AG10803 (cell line): ENCODE measurements at places on chromosomes 5 and 9.

DNA sequence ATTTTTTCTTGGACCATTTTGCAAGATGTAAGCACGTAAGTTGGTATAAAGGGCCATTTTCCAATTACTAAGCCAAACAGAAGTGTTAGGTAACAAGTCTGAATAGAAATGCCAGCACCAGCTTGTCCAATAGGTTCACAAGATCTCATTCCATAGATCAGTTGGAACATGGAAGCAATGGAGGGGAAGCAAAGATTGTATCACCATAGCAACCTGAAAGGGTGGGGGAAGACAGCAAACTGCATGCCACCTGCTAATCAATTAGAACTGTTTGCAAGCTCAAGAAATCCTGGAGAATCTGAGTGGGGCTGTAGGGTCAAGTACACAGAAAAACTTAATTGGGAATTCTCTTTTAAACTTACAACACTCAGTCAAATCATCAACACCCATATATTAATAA lies 264.9 kb upstream of the EFNA5 start:
- no peak for DNase-seq

GRCh38 chr5:9251379-9251980 lies 294.4 kb downstream of the SEMA5A start:
- DNase-seq: peak; percentile 22

DNA sequence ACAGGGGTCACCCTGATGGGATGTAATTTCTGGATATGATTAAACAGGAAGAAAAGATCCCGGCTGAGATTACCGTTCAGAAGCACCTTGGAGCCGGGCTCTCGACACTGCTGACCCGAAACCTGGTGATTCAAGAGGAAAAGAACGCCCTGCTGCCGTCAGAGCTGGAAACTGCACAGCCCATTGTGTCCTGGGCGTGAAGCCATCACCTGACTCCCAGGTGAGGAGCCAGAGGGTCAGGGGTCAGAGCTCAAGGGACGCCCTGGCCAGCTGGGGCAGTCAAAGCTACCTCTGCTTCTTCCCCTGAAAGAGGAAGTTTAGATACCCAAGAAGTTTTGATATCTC lies 17.8 kb upstream of the SLC12A7 start:
- DNase-seq: no peak

- peak; percentile 26 for DNase-seq
These were observed 189.0 kb downstream of the PALM2AKAP2 start for GRCh38 chr9:109969011-109969410.

DNA sequence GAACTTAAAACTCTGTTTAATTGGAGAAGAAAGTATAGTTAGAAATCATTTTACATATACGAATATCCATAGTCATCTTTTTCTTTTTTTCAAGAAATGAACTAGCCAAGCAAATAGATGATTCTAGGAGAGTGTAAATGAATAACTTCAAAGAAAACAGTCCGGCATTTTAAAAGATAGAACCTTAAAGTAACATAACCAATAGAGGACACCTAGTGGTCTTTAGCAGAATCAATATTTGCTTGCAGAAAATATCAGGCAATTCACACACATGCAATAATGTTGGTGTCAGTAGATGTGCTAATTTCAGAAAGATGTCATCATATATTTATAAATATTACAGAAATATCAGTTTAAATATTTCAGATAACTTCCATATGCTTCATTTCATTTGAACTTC lies 57.1 kb downstream of the HCN1 start:
- DNase-seq: no peak

DNA sequence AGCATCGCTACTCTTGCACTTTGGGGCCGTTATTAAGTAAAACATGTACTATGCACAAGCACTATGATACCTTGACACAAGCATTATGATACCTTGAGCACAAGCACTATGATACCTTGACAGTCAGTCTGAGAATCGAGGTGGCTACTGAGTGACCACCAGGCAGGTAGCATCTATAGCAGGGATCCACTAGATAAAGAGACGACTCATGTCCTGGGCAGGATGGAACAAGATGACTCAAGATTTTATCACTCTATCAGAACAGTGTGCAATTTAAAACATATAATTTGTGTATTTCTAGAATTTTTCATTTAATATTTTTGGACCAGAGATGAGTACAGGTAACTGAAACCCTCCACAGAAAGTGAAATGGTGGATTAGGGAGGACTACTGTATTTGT lies 16.9 kb downstream of the CHSY3 start:
- no peak for DNase-seq

DNA sequence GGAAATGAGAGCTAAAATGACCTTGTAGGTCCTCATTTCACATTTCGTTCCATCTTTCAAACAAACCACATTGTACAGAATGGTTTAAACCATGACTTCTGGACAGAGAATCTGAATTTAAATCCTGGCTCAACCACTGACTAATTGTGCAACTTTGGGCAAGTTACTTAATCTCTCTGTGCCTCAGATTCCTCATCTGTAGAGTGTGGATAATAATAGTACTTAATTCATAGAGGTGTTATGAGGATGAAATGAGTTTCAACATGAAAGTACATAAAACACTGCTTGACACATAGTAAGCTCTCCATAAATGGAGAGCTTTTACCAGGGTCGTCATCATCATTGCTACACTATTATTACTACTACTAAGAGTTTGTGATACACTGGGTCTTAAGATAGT lies 46.3 kb upstream of the FOXE1 start:
- peak; percentile 12 for DNase-seq

DNA sequence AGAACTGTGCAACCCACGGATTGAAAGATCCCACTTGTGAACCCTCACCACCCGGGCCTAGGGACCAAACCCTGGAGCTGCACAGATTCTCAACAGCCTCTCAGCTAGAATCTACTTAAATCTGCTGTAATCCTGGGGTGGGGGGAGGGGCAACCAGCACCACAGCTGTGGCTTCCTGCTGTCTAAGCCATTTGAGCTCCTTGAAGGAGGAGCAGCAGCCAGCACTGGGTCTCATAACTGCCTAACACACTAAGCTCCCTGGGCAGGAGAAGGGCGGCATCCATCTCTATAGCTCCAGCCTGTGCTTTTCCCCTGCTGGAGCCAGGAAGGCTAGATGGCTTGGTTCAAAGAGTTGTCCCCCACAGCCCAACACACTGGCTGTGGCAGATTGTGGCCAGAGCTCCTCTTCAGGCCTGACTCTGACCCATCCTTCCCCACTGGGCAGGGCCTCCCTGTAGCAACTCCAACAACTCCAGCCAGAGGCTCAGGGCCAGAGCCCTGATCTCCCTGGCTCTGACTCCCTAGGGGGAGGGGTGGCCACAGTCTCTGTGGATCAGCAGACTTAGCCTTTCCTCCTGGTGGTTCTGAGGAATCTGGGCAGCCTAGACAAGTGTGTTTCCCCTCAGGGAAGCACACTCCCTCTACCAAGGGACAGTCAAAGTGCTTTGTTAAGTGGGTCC lies 72.0 kb upstream of the C9orf72 start:
- DNase-seq: no peak
